ENCODE measurements at places on chromosomes 4 and X.

GRCh38 chrX:65536291-65536690 lies 1.7 kb upstream of the LAS1L start:
- DNase-seq = no peak

DNA sequence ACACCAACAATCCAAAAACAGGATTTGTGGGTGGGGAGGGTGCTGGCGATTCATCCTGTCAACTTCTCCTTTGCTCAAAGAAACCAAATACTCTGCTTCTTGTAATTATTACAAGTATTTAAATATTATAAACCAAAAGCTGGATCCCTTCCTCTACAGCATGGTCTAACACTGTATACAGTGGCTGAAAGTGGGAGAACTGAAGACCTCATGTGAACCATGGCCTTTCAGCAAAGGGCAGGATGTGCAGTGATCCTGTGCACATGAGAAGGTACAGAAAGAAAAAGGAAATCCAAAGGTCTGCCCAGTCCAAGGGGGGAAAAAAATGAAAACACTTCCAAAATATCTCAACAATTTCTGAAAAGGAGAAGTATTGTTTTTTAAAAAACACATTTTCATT lies 5.3 kb upstream of the CXorf38 start:
- DNase-seq = no peak

DNA sequence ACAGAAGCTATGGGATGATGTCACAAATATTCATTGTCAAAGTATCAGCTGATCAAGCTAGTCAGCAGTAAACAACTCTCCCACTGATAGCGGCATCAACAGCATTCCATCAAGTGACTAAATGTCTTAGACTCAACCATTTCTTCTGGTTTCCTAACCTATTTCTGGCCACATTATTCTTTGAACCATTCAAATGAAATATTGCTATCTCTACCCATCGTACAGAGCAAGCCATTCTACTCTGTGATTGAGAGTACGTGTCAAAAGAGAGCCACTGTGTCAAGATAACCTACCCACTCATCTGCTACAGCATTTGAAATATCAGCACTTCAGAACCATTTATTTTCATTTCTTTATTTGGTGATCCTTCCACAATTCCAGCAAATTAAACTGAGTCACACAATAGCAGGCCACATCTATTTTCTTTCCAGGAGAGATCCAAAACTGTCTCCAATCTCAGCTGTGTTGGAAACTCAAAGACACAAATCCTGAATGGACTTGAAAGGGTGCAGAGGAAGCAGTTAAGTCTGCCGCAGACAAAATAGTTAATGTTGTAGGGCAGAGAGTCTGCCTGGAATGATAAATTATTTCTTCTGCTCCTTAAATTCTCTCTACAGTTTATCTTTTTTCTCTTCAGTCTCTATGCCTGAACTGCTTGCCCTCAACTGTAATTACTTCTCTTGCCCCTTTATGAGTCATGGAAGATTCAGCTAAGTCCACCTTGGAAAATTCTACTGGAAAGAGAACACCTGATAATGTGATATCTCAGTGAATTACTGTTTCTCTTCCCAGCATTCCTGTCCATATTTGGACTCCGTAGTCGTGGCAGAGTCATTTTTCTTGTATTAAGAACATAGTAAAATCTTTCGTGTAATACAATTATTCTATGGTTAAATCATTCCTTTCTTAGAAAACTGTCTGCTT lies 364.8 kb downstream of the PDGFC start:
- no peak for DNase-seq

GRCh38 chr4:159220353-159220752 lies 117.5 kb downstream of the RAPGEF2 start:
- DNase-seq = no peak

- no peak for DNase-seq
These were observed 12.8 kb downstream of the TBC1D9 start for GRCh38 chr4:140743194-140743931.

- DNase-seq = no peak
These were observed 1.4 kb downstream of the MAGED1 start for GRCh38 chrX:51894697-51895336.

DNA sequence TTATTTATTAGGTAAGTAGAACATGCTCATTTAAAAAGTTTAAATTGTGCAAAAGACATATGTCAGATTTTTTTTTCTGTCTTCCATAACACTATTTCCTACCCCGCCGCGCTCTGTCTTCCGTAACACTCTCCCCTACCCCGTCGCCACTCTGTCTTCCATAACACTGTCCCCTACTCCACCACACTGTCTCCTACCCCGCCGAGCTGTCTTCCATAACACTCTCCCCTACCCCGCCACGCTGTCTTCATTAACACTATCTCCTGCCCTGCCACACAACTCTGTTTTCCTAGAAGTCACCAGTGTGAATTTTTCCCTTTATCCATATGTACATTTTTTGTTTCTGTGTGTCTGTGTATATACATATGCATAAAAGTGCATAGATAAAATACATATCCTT lies 4.4 kb downstream of the MSMO1 start:
- DNase-seq = no peak

GRCh38 chr4:150874338-150875226 lies 140.5 kb downstream of the LRBA start:
- DNase-seq = no peak

- no peak for DNase-seq
These were observed 16.3 kb upstream of the DDX3X start for GRCh38 chrX:41317477-41318208.

DNA sequence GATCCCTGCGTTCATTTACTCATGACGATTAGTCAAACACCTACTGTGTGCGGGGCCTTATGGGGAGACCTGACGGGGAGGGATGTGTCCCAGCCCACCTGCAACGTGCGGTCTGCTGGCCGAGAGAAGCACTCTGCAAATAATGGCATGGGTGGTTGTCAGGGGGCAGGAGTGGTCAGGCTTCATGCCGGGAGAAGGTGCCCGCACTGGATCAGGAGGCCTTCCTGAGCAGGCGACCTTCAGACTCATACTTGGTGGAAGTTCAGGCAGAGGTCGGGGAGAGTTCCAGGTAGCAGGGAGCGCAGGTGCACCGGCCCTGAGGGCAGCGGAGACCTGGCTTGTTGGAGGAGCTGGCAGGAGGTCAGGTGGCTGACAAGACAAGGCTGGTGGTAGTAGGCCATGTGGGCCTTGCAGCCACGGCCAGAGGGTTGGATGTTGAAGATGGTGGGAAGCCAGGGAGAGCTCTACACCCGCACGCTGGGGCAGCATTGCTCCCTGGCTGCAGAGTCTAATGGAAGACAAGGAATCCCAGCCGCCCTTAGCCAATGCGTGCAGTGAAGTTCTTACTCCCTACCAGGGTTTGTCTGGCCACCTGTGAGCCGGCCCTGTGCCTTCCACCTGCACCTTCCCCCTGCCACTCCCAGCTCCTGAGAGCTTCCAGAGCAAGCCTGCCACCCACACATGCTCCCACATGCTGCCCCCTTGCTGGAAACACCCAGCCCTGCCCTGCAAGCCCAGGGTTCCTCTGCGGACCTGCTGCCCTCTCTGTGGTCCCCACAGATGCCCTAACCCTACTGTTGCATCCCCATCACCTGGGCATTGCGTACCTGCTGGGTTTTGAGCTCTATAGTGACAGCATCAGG lies 97.3 kb downstream of the PSAPL1 start:
- no peak for DNase-seq

DNA sequence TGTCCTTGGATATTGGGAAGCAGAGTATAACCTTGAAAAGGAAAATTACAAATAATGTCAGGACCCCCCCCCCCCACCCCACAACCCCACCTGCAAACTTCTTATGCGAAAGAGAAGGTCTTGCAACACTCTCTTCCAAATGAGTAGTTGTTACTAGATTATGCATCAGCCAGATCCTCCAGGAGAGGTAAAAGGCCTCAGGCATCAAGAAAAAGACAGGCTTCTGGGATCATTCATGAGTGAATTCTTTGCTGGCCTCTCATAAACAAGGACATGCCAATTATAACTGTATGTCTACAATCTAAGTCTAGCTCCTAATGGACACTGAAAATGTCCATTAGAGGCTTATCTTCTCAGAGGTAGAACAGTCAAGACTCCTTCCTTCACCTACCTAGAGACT lies 1443.3 kb downstream of the RAPGEF2 start:
- DNase-seq = no peak

DNA sequence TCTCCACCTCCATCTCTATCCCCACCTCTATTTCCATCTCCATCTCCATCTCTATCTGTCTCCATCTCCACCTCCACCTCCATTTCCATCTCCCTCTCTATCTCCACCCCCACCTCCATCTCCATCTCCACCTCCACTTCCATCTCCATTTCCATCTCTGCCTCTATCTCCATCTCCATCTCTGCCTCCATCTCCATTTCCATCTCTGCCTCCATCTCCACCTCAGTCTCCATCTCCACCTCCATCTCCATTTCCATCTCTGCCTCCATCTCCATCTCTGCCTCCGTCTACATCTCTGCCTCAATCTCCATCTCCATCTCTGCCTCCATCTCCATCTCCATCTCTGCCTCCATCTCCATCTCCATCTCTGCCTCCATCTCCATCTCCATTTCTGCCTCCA lies 40.8 kb upstream of the CHRNA9 start:
- no peak for DNase-seq

GRCh38 chrX:108348525-108348924 lies 89.7 kb downstream of the COL4A6 start:
- no peak for DNase-seq
